ENCODE measurements at places on chromosomes 13 and 19.
A peak's percentile ranks its signal among the peaks of the same experiment; 100 is the strongest.

DNA sequence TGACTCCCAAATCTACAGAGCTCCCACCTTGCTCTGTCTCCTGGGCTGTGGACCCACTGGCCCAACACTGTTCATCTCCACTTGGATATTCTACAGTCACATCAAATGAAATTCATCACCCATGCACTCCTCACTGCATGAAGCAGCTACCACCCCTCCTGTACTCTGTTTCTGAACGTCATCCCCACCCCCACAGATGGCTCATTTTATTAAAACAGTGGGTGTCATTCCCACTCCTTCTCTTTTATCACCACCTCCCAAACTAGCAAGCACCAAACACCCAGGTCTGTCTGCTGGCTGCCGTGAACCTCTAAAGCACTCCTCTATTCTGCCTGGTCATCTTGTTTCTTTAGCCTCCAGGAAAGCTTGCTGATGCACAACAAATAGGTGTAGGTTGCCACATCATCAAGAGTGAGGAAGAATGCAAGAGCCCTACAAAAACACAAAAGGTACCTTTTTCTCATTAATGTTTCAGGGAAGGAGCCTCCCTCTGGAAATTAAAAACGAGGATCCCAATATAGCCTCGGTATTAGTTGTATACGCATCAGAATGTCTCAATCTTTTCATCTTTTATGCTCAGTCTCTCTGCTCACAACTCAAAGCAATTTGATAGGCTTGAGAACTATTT is 91.8 kb downstream of the MIPEP start:
- DNase-seq, result no peak

DNA sequence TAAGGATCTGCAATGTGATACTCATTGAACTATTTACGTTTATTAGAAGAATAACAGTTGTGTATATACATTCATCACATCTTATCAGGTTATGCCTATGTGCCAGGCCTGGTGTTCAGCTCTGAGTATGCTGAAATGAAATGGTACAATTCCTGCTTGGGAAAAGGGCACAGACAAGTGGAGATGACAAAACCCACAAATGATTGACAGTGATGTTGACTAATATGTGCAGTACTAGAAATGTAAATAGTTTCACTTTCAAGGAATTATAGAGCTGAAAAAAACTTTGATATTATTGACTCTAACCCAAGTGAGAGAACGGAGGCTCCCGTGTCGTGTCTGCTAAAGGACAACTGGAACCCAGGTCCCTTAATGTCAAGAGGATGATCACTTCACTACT is 386.8 kb upstream of the DACH1 start:
- no peak for DNase-seq

GRCh38 chr19:39998501-39998900 is 1.6 kb downstream of the ZNF546 start:
- DNase-seq, result no peak

GRCh38 chr19:13112555-13112954 is 4.0 kb downstream of the TRMT1 start:
- no peak for DNase-seq

- no peak for DNase-seq
Measured at GRCh38 chr19:6271721-6272410, 7.9 kb downstream of the MLLT1 start.

- DNase-seq, result no peak
Measured at GRCh38 chr19:34224996-34225658, 29.2 kb upstream of the GARRE1 start.

GRCh38 chr19:42325896-42326771 is 699 bp downstream of the MEGF8 start:
- DNase-seq, result peak; percentile 62

DNA sequence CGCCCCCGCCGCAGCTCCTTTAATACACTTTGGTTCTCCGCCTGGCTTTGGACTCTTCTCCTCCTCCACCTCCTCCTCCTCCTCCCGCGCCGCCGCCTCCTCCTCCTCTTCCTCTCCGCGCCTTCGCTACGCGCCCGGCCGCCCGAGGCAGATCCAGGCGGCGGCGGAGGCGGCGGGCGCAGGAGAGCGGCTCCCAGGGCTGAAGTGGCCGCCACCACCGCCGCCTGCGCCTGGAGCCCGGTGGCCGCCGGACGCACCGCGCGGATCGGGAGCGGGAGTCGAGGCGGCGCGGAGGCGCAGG is at the start of gene ZIC2:
ZIC2 (plus strand) TSS at position 50 of the 301 bp plus-strand sequence. CDS start 281 bp downstream, outside the sequence.
- DNase-seq, result no peak

- DNase-seq, result no peak
Measured at GRCh38 chr13:48403151-48403631, 9.7 kb downstream of the LPAR6 start.

- DNase-seq, result no peak
Measured at GRCh38 chr19:40759352-40759751, 8.3 kb downstream of the SNRPA start.

DNA sequence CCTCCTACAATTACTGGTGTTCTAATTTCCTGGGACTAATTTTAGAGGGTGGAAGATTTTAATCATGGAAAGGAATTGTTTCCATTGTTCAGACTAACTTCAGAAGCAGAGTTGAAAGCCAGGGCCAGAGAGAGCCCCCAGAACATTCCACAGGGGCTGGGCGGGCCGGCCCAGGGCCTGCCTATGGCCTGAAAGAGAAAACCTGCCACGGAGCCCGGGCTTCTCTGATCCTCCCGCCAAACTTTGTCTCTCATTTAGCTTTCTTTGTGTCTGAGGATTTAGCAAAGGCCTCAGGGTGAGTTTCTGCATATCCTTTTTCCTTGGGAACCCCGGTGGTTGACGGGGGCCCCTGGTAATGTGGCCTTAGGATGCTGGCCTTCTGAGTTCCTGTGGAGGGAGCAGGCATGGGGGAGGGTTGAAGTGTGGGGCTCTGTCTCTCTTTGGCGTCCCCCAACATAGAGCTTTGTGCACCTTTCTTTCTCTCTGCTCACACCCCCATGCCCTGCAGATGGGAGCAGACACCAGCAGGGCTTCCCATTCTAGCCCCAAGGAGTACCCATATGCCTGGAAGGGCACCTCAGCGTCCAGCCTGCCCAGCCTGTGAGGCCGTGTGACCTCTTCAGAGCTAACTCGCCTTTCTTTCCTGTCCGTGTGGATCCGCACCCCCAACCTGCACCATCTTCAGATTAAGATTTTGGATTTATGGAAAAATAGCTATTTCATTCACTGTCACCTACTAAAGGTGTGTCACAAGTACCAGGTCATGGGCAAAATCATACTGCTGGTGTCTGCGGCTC is 539.5 kb downstream of the FGF9 start:
- DNase-seq, result no peak

GRCh38 chr13:46114613-46115012 is 9.8 kb upstream of the CPB2 start:
- no peak for DNase-seq

DNA sequence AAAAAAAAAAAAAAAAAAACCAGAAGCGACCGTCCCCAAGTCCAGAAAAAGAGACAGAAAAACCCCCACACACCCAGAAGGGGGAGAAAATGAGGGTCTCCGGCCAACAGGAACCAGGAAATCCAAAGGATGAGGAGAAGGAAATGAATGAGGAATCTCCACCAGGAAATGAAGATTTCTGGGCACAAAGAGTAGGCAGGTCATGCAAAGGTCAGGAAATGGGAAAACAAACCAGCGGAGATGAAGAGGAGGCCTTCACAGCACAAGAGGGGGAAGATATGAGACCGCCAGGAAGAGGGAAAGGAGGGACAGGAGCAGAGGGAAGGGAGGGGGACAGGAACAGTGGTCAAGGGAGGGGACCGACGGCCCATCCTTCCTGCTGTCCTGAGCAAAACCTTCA is 5.8 kb downstream of the TEAD2 start:
- DNase-seq, result no peak

DNA sequence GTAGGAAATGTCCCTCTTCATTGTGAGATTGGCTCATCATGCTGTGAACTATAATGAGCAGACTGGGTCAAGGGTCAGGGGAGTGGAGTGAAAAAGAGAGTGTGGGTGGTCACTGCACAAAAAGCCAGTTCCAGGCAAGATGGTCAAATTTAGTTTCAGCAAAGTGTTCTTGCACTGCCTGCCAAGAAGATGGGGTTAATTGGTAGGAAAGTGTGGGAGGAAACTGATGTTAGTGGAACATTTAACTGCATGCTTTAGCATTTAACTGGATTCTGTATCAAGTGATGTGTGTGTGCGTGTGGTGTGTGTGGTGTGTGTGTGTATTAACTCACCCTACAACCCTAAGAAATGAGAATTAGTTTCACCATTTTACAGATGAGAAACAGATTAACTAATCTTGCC is 131.6 kb downstream of the COG6 start:
- no peak for DNase-seq

DNA sequence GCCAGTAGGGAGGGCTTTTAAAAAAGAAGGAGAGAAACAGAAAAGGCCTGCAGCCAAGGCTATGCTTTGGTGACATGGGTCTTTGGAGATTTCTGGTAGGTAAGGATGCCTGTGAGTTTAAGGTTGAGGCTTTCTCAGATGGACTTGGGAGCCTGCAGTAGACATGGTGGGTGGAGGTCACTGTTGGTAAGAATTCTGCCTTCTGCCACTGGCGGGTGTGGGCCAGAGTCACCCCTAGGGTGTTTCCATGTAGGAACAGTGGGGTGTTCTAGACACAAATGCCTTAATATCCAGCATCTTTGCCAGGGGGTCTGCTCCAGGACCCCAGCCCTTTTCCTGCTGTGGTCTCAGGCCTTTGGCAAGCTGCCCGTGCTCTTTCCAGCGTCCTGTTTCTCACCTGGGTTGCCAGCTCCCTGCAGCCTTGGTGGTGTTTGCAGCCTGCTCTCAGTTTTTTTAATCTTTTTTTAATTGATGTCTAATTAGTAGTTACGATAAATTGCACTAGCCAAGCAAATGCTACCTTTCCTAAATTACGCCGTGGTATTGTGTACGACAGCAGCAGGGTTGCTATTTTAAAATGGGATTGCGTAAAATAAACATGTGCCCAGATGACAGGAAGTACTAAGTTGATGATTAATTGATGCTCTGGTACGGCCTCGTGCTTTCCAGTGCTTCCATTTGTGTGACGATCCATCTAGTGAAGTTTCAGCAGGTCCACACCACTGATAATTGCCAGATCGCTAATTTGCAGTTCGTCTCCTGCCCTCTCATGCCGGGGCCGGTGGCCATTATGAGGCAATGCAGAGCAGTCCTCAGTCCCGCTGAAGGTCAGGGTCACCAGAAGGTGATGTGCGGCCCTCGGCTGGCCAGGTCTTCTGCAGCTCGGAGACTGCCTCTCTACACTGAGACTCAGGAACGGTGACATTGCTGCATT is 35.3 kb upstream of the NPAS1 start:
- no peak for DNase-seq

DNA sequence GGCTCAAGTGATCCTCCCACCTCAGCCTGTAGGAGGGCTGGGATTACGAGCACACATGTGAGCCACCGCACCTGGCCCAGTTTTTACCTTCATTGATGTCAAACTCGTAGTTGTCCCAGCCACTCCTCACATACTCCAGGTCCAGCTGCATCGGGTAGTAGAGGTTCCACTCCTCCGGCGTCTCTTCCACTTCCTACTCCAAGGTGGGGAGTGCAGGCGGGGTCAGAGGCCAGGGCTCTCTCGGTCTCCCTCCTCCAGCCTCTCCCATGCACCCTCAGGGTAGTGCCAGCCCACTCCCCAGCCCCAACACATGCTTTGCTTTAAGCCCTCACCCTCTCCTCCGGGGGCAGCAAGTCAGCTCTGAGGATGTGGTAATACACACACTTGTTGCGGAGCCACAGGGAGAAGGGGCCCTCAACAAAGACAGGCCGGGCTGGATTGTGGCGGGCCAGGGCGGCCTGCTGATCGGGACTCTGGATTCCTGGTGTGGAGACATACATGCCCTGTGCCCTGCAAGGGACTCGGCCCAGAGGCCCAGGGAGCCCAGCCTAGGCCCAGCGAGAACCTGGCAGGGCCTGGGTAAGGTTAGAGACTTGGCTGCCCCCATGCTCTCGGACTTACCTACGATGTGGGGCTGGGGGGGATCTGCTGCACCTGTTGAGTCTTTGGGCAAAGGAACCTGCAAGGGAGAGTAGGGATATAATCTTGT is 1.9 kb upstream of the ZNF653 start:
- DNase-seq, result no peak

DNA sequence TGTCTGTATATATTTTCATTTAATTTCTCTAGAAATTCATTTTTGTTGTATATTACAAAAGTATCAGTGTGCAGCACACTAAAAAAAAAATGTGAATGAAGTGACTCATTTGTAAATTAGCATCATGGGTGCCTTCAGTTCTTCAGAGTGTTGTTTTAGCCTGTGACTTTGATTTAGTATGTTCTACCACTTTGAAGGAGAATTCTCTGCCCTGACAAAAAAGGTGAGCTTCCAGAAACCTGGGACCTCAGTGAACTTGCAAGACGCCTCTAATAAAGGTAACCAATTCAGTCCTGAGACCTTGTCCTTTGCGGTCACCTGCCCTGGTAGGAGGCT is 2.4 kb downstream of the METTL21C start:
- no peak for DNase-seq

- peak; percentile 73 for DNase-seq
Measured at GRCh38 chr19:42529248-42529764, 1.0 kb upstream of the CEACAM1 start.

DNA sequence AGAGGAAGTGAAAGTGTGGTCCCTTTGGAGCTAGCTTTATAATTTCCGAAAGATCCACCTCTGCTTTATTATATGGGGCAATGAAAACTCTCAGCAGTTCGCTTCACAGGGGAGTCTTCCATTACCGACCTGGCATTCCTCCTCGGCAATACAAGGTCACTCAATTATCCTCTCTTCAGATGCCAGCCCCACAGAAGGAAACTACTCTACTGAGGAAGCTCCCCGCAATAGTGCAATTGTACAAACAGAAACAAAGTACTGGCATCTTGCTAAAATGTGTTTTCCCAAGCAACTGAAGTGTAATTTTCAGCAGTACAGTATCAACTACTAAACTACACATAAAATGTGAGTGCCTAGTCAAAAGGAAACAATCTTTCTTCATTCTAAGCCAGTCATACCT is 702.0 kb downstream of the PCDH9 start:
- DNase-seq, result no peak

DNA sequence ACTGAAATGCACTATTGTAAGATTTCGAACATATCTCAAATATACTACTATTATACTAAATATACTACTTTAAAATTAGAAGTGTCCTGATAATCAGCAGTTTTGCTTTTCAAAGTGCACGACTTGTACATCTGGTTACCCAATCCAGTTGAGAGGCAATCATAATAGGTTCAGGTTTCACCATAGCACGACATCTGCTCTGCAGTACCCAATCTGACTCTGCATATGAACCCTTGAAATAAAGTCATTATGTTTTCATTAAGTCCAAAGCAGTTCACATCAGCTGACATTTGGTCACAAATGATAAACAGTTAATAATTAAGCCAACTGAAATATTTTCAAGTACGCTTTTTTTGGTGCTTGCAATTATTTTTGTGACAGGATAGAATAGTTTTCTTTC is 90.6 kb downstream of the PCDH9 start:
- no peak for DNase-seq

- DNase-seq, result no peak
Measured at GRCh38 chr13:37884674-37885073, 15.1 kb upstream of the TRPC4 start.

DNA sequence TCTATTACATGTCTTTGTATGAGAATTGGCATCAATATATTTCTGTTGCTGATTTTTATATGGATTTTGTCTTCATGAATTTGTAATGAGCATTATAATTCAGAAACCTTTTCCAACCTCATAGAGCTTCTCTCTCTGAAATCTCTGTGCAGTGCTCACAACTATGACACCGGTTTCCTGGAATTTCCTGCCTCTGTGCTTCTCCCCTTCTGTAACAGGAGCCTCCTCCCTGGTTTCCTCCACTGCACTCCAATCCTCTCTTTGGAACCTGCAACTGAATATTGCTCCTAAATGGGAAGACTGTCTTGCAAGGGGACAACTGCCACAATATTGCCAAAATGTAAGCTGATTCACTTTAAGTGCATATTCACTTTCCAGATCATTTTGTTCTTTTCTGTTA is 1147.9 kb downstream of the UQCRFS1 start:
- DNase-seq, result no peak

- DNase-seq, result no peak
Measured at GRCh38 chr13:32746474-32746873, 160.2 kb downstream of the PDS5B start.
